ENCODE measurements at places on chromosomes 1 and 21. TPM values are rescaled to one million over a fixed set of nuclear protein-coding genes. Genes with fewer than 3 reads are reported as not detected.

DNA sequence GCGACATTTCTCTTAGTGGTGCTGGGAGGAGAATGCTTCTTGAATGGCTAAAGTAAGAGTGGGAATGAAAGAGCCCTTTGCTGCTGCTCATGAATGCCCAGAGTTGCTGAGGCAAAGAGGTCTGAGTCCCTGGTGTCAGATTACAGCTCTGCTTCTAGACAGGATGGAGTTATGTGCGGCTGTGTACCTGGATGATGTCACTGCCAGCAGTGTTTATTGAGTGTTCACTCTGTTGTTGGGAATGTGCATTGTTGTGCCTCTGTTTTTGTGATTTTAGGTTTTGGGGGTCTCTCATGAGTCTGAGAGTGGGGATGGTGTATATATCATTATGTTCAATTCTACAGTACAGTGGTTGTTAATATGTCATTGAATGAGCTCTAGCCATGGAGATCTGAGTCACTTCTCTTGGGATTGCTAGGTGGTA, 2.7 kb downstream of the CDC14A start:
- no peak for DNase-seq
- no peaks in the 10 kb centered on the region for H3K4me1 ChIP-seq
- no peak overlapping the region for H3K27ac ChIP-seq
- H3K27me3 ChIP-seq = no peaks in the 10 kb centered on the region
- no peak overlapping the region for H3K4me3 ChIP-seq
- no peaks in the 10 kb centered on the region for H3K36me3 ChIP-seq

The DENND2D gene
- 15.8 TPM for total RNA-seq

GRCh38 chr1:18955131-18955440, 1.4 kb downstream of the IFFO2 start:
- H3K27ac ChIP-seq = peak overlapping the region; percentile 97
- H3K4me3 ChIP-seq = peak overlapping the region; percentile 91

DNA sequence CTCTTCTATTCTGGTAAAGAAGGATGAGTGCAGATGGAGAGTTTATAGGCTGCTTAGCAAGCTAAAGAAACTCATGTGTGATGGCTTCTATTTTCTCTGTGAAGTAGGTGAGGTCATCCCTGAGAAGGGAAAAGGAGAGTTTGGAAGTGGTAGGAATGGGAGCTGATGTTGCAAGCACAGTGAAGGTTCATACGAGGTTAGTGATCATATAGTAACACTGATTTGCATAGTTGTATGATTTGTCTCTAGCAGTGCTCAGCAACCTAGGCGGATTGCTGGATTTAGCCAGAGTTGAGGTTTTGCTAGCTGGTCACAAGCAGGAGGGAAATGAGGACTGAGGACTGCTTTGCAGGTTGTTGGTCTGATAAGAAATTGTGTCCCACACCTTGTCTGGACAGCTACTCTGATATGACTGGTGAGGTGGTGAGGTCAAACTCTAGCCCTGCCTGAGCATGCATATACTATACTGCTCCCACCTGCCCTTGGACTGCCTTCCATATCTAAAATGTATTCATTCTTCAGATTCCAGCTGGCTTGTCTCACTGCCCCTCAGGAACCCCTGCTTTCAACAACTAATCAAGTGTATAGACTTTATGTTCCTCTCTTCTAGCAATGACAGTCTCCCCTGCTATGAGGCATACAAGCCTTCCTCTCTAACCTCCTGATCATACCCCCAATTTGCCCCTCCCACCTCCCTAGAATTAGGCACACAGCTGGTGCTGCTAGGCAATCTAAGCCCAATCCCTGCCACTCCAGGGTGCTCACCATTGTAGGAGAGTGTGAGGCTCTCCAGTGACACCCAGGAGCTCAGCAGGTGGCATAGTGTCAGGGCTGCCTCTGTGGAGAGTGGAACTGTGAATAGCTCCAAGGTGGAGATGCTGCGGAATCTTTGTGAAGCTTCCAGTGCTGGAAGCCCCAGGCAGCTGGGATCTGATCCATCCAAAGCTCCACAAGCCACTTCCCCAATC, 18.5 kb downstream of the LRRC41 start:
- H3K4me1 ChIP-seq = no peaks in the 10 kb centered on the region
- DNase-seq = no peak
- H3K36me3 ChIP-seq = peaks cover 50% of the 10 kb centered on the region
- no peak overlapping the region for H3K27ac ChIP-seq

GRCh38 chr1:113858418-113858817, 13.1 kb downstream of the PTPN22 start:
- DNase-seq = no peak
- no peaks in the 10 kb centered on the region for H3K27me3 ChIP-seq
- no peak overlapping the region for H3K27ac ChIP-seq

DNA sequence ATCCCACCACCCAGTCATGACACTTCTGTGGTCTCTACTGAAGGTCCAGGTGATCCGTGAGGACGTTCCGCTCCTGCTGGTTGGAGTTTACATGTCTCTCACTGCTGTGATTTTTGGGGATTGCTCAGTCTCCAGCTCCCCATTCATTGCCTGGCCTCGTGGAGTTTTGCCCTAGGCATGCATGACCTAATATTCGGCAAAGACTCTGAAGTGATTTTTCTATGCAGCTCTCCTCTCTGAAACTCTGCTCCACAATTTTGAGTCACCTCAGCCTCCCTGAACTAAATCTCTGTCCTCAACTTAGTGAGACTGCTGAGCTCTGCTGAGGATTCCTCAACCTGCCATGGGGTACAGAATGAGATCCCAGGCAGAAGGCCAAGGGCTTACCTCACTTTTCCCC, 174.4 kb upstream of the FGGY start:
- no peaks in the 10 kb centered on the region for H3K36me3 ChIP-seq
- H3K4me1 ChIP-seq = no peaks in the 10 kb centered on the region
- H3K4me3 ChIP-seq = no peak overlapping the region
- no peak overlapping the region for H3K27ac ChIP-seq

The RASSF5 gene
- total RNA-seq = 21.7 TPM

The ATP1A4 gene
- total RNA-seq = 0.68 TPM

Data from thoracic aorta (tissue), 2 donors.